ENCODE measurements at places on chromosomes 11 and 22. TPM values are rescaled to one million over a fixed set of nuclear protein-coding genes. Genes with fewer than 3 reads are reported as not detected.

DNA sequence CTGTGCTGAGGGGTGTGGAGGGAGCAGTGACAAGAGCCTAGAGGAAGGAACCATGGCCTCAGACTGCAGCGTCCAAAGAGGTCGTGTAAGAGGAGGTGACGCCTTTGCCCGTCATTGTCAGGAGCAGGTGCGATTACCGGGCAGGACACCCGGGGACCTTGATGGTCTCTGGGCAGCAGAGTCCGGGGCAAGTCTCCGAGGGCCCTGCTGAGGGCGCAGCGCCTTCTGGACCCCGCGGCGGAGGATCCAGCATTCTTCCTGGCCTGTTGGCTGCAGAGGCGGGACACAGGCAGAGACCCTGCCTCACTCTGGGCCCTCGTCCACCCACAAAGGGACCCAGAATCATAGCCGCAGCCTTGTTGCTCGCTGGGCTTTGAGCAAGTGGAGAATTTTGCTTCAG is 1168.8 kb downstream of the BRD1 start:
- no peak overlapping the region for H3K27ac ChIP-seq
- no peak for DNase-seq
- no peak overlapping the region for H3K4me3 ChIP-seq
- no peaks in the 10 kb centered on the region for H3K4me1 ChIP-seq
- no peaks in the 10 kb centered on the region for H3K36me3 ChIP-seq
- H3K27me3 ChIP-seq: no peaks in the 10 kb centered on the region

DNA sequence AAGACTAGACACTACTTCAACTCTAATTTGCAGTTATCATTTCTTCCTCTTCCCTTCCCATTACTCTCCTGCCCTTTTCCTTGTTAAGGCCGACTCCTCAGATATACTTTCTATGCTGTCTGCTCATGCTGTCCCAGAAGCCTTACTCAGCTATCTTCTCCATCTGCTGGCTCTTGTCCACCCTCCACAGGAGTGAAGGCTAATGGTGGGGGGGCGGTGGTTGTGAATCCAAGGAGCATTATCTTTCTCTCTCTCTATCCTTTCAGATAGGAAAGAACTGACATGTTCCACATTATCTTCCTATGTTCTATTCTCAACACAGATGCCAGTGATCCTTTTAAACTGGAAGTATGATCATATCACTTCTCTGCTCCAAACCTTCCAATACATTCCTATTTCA is 37.4 kb downstream of the USP28 start:
- H3K4me1 ChIP-seq: no peaks in the 10 kb centered on the region
- no peaks in the 10 kb centered on the region for H3K27me3 ChIP-seq
- no peak overlapping the region for H3K27ac ChIP-seq
- H3K36me3 ChIP-seq: peaks cover 50% of the 10 kb centered on the region
- DNase-seq: no peak
- no peak overlapping the region for H3K4me3 ChIP-seq

GRCh38 chr11:43925932-43926505 is 16.4 kb upstream of the C11orf96 start:
- peaks cover 14% of the 10 kb centered on the region for H3K36me3 ChIP-seq
- H3K27ac ChIP-seq: no peak overlapping the region
- H3K4me3 ChIP-seq: no peak overlapping the region
- H3K27me3 ChIP-seq: no peaks in the 10 kb centered on the region

Gene TMEM135
- 26.6 TPM for total RNA-seq

GRCh38 chr22:48897645-48898370 is 929.9 kb downstream of the BRD1 start:
- peak; percentile 72 for DNase-seq
- no peak overlapping the region for H3K4me3 ChIP-seq
- no peak overlapping the region for H3K27ac ChIP-seq

GRCh38 chr11:88051396-88051795 is 123.8 kb downstream of the RAB38 start:
- no peak overlapping the region for H3K27ac ChIP-seq
- H3K4me3 ChIP-seq: no peak overlapping the region
- no peak for DNase-seq

GRCh38 chr11:110053848-110054414 is 39.3 kb upstream of the ZC3H12C start:
- no peak overlapping the region for H3K27ac ChIP-seq
- H3K36me3 ChIP-seq: no peaks in the 10 kb centered on the region
- H3K27me3 ChIP-seq: no peaks in the 10 kb centered on the region
- H3K4me1 ChIP-seq: no peaks in the 10 kb centered on the region

Data from left lung (tissue), 14 donors.